ENCODE measurements at places on chromosomes 1 and 21. TPM values are rescaled to one million over a fixed set of nuclear protein-coding genes. Genes with fewer than 3 reads are reported as not detected.

- DNase-seq = no peak
Observed at GRCh38 chr1:116763116-116763786, 9.0 kb downstream of the CD2 start.

DNA sequence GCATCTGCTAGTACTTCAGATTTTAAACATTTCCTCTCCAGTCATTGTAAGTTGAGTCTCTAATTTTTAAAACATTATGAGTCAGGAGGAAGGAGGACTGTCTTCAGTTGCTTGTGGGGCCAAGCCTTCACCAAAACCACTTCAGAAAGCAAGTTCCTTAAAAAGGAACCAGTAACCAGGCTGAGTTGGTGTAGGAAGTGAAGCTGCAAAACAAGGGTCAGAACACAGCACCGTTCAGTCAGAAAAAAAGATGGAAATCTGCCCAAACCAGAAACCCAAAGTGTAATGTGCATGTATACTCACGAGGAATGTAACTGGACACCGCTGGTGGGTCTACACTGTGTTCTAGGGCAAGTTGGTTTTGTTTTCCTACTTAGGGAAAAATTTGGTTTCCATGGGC lies 402.1 kb downstream of the SETD4 start:
- no peak for DNase-seq

GRCh38 chr1:84377480-84378095 lies 20.7 kb upstream of the DNASE2B start:
- no peak for DNase-seq

GRCh38 chr1:187903223-187903622 lies 1074.5 kb downstream of the PLA2G4A start:
- DNase-seq = no peak

- no peak for DNase-seq
Observed at GRCh38 chr21:36759348-36760083, 60.6 kb downstream of the SIM2 start.

DNA sequence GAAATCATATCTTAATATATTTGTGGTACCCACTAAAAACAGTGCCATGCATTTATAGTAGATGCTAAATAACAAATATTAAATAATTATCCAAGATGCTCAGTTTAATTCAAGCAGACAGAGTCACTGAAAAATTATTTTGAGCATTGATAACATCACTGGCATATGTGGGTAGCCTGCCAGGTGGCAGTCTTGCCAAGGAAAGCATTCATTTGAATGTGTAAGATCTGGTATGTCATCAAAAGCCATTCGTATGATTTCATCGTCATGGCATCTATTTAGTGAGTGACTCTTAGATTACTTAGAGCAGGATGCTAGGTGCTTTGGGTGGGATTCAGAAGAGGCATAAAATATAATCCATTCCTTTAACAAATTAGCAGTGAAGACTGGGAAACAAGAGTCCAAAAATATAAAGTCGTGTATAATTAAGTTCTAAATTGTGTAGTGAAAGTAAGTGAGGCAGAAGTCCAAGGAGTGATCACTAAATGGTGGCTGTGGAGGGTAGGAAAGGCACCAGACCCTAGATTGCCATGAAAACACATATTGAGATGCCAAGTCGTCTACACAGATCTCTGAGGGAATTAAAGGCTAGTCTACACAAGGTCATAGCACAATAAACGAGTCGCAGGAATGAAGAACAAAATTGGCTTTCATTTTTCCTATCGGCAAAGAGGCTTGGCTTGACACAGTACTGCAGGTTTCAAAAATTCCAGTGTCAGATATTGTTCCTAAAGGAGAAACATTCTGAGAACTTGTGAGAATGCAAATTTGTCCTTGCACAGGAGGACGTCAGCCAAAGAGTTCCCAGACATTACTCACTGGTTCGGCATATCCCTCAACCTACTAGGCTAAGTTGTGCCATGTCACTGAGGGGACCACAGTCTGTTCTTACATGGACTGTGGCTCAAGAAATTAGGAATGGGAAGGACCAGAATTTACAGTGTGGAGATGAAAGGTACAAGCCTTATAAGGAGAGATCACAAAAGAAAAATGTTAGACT lies 130.8 kb downstream of the LYPLAL1 start:
- DNase-seq = no peak

DNA sequence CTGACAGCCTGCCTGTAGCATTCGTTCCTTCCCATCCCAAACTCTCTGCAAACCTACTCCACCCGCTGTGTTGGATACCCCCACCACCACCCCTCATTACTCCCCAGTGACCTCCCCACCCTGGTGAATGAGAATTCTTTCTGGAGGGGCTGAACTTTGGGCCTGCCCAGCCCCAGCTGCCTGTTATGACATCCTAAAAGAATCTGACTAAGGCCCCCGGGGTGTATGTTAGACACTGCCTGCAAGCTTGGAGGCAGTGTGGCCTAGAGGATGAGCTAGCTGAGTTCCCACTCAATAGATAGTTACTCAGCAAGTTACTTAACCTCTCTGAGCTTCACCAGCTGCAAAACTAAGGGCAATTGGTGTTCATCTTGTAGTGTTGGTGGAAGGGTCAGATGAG lies 110.2 kb upstream of the FGGY start:
- DNase-seq = no peak

GRCh38 chr21:21007606-21008005 lies 9.4 kb downstream of the NCAM2 start:
- no peak for DNase-seq

DNA sequence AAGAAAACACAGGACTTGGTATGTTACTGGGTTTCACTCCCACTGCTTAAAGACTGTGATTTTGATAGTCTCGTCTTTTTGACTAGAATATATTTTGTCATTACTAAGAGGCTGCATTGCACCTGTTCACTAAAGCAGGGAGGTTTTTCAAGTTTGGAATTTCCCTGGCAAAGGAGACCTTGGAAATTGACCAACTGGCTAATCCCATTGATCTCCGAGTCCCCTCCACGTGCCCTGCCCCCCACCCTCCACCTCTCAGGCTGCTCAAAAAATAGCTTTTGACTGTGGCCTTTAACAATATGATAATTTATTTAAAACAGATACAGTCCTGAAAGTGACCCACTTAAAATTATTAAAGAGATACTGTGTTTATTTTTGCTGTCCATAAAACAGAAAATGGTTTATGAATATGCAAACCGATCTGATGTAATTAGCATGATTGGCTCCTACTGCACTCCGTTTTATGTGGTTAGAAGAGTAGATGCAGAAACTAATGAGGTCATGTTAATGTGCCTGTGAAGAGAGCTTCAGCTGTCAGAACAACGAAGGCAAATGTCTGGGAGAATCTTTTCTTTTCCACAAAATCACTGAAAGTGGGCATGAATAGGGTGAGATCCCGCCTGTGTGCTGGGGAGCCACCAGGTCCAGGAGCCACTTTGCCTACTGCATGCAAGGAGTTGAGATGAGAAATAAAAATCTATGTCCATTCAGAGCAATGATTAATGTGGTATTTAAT lies 361.5 kb downstream of the RRAGC start:
- DNase-seq = no peak

- DNase-seq = no peak
Observed at GRCh38 chr1:183760661-183761060, 44.3 kb upstream of the RGL1 start.

- DNase-seq = no peak
Observed at GRCh38 chr1:217322834-217323233, 308.1 kb downstream of the GPATCH2 start.

DNA sequence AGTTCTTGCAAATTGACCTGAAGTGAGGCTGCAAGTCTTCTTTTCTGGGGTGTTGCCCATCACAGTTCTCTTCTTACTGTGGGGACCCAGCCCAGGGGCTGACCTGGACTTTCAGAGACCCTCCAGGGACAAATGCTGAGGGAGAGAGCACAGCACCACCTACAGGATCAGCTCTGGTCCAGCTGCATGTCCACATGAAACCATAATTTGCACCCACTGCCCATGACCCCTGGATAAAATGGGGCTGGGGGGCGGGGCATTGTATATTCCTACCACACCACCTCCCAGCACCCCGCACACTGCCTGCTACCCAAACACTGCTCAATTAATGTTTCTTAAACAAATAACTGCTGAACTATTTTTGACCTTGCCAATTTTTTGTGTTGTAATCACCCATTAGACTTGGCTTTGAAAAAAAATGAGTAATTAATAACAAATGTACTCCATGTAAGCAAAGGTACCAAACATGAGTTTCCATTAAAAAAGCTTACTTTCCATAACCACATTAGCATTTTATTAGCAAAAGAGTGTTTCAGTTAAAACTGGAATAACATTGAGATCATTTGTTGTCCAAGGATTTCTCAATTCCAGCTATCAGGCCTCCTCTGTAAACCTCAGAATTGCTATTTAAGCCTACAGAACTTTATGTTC lies 168.0 kb upstream of the RAB4A start:
- no peak for DNase-seq

- no peak for DNase-seq
Observed at GRCh38 chr21:18989953-18990495, 586.4 kb upstream of the TMPRSS15 start.

DNA sequence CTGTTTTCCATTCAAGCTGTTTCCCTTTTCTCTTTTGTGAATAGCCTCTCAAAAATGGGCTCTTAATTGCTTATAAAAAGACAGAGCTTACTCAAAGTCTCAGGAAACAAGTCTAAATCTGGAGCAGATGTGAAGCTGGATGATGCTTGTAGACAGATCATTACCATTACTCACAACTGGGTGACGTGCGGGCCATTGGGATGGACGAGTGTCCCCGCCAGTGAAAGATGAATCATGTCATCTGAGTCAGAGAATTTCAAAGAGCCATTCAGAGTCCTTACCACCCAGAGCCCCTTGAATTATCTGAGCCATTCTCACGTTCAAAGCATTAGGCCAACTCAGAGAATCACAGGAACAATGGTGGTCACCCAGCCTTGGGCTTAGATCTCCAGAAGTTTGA lies 134.6 kb downstream of the HUNK start:
- DNase-seq = no peak

DNA sequence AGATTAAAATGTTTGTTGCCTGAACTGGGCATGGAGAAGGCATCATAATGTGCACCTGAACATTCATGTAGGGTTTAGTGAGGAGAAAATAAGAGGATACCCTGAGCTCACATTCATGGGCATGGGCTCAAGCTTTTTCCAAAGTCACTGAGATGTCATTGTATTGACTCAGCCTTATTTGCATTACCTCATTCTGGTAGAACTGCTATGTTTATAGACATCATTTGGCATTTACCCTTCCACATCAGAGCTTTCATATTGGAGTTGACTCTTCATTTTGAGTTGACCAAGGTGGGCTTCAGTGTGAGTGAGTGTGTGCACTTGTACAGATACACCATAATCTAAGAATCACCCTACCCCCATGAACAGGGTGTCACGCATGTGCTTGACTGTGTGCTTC lies 143.2 kb downstream of the PBX1 start:
- no peak for DNase-seq

DNA sequence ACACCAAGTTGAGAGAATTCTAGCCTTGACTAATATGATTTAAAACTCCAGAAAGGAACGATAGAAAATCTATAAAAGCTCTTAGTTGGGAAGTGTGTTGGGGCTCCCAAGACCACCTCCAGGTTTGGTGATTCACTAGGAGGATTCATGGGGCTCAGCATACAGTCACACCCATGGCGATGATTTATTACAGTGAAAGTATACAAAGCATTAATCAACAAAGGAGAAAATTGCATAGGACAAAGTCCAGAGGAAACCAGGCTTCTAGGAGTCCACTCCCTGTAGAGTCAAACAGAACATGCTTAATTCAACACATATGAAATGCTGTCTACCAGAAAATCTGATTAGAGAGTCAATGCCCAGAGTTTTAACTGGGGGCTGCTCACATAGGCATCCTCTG lies 4.8 kb downstream of the CDCA8 start:
- DNase-seq = no peak

DNA sequence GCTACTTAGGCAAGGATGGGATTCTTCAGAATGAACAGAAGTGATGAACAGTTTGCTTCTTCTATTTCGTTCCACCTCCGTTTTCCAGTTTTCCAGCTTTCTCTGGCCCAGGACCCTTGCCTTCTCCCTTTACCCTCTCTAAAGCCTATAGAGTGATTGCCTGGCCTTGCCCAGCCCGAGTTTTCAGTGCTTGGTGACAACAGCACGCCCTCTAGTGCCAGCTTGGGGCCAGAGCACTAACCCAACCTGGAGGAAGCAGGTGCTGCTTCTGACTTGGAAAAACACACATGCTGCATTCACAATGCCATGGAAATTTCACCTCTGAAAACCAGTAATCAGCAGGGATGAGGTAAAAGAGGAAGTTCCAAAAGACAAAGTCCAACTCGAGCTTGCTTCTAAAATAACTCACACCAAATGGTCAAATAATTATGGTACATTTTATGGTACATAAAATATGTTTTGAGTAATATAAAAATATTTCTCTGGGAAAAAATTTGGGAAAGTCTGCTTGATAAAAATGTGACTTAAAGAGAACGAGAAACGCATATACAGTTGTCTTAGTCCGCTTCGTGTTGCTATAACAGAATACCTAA lies 26.1 kb downstream of the UBE2T start:
- DNase-seq = peak; percentile 86

GRCh38 chr1:6396998-6397397 lies 3.4 kb upstream of the ACOT7 start:
- DNase-seq = no peak

DNA sequence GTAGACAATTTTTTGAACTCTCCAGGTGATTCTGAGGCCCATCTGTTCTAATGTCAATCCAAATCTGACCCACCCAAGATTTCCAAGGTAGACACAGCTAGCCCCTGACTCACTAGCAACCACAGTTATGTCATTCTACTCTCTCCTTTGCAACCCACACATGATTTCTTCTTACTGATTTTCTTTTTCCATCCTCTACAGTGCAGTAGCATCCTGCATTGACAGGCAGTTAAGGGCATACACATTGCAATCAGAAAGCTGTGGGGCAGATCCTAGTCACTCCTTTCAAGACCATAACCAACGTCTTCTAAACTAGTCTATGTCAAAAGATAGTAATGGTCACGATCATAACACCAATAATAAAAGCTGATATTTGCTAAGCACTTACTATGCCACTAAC lies 54.2 kb downstream of the JAK1 start:
- no peak for DNase-seq

GRCh38 chr1:119318466-119319309 lies 49.9 kb upstream of the HAO2 start:
- no peak for DNase-seq

- no peak for DNase-seq
Observed at GRCh38 chr1:215052256-215053015, 30.1 kb upstream of the KCNK2 start.

GRCh38 chr1:67652800-67653199 lies 32.2 kb upstream of the GADD45A start:
- DNase-seq = no peak

The FCRLB gene
- 2.0 TPM for total RNA-seq

The RPTN gene
- not detected for total RNA-seq

The CR1 gene
- 11.4 TPM for total RNA-seq

The RXFP4 gene
- not detected for total RNA-seq

The CLEC20A gene
- total RNA-seq = not detected

The PRAMEF12 gene
- total RNA-seq = not detected

The ZYG11A gene
- total RNA-seq = not detected

The HSPB7 gene
- total RNA-seq = 10.7 TPM

The RNF186 gene
- total RNA-seq = not detected

The ZNF695 gene
- total RNA-seq = not detected

The LPAR3 gene
- 3.6 TPM for total RNA-seq

The GJB5 gene
- not detected for total RNA-seq

The ZNF648 gene
- total RNA-seq = not detected

The LCA5L gene
- 1.8 TPM for total RNA-seq

The GSTM5 gene
- total RNA-seq = 18.1 TPM

The CTSS gene
- 533 TPM for total RNA-seq
